ENCODE measurements at places on chromosomes 7 and 10.
A peak's percentile ranks its signal among the peaks of the same experiment; 100 is the strongest.

DNA sequence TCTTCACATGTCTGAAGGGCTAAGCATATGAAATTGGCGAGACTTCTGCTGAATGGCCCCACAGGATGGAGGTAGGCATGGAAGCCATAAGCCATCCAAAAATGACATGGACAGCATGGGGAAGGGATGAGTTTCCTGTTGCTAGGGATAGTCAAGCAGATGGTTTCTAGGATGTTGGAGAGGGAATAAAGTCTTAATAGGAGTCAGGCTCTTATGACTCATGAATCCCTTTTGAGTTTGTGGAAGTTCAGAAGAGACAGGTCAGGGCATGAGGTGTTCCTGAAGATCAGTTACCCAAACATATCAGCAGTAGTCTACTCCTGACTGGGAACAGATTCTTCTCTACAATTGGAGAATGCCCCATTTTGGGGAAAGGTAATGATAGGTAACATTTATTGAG, 243.9 kb downstream of the REEP3 start:
- no peak overlapping the region for H3K4me3 ChIP-seq
- DNase-seq, result no peak
- no peak overlapping the region for H3K27ac ChIP-seq
- no peaks in the 10 kb centered on the region for H3K27me3 ChIP-seq
- H3K4me1 ChIP-seq, result peaks cover 6% of the 10 kb centered on the region

DNA sequence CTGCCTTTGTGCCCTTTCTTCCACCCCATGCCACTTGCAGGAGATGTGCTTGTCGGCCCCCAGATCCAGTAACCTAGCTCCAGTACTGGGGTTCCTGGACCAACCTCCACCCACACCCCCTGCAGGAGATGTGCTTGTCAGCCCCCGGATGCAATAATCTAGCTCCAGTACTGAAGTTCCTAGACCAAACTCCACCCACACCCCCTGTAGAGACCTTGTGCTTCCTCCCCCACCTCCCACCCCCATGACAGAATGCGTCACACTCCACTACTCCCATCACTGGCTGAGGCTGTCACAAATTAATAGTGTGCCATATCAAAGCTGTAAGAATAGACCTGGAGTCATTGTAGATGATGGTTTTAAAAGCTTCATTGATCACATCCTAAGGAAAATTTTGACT, 185.0 kb downstream of the BICC1 start:
- no peaks in the 10 kb centered on the region for H3K4me1 ChIP-seq
- H3K36me3 ChIP-seq, result no peaks in the 10 kb centered on the region
- no peak overlapping the region for H3K4me3 ChIP-seq
- no peaks in the 10 kb centered on the region for H3K27me3 ChIP-seq

GRCh38 chr10:132175408-132175807, 11.3 kb upstream of the DPYSL4 start:
- no peak overlapping the region for H3K27ac ChIP-seq
- DNase-seq, result peak; percentile 15
- peaks cover 18% of the 10 kb centered on the region for H3K27me3 ChIP-seq

DNA sequence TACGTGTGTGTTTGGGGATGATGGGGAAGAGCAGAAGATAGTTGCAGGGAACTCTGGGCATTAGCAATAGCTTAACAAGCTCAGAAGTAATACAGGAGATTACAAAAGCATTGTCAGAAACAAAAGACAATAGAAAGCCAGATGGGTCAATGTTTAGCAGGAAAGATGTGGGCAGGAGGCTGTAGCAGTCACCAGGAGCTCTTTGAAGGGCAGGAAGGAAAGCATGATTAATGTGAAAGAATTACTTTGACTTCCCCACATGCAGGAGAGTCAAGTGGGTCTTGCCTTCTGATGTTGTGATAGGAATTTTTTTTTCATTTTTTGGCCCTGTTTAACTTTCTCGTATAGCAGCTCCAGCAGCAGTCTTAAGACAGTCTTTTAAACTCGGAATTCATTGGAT, 6.0 kb upstream of the SMNDC1 start:
- no peak overlapping the region for H3K4me3 ChIP-seq
- H3K27ac ChIP-seq, result no peak overlapping the region
- H3K27me3 ChIP-seq, result no peaks in the 10 kb centered on the region
- DNase-seq, result no peak
- H3K36me3 ChIP-seq, result no peaks in the 10 kb centered on the region
- peaks cover 3% of the 10 kb centered on the region for H3K4me1 ChIP-seq

DNA sequence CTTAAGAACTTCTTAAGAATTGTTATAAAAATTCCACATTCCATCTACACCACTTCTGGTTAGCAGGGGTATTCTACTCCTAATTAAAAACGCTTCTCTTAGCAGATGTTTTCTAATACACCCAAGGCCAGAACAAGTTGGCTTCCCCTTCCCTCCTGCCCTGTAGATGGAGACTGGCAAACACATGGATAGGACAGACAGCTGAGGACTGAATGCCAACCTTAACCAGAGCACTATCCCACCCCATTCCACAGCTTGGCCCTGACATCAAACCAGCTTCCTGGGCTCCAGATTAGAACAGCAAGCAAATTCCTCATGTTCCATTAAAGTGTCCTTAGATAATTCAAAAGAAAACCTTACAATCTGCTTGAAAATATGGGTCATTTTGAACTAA, 56.6 kb upstream of the IL6 start:
- H3K4me1 ChIP-seq, result no peaks in the 10 kb centered on the region
- no peak overlapping the region for H3K27ac ChIP-seq
- DNase-seq, result no peak
- H3K4me3 ChIP-seq, result no peak overlapping the region

DNA sequence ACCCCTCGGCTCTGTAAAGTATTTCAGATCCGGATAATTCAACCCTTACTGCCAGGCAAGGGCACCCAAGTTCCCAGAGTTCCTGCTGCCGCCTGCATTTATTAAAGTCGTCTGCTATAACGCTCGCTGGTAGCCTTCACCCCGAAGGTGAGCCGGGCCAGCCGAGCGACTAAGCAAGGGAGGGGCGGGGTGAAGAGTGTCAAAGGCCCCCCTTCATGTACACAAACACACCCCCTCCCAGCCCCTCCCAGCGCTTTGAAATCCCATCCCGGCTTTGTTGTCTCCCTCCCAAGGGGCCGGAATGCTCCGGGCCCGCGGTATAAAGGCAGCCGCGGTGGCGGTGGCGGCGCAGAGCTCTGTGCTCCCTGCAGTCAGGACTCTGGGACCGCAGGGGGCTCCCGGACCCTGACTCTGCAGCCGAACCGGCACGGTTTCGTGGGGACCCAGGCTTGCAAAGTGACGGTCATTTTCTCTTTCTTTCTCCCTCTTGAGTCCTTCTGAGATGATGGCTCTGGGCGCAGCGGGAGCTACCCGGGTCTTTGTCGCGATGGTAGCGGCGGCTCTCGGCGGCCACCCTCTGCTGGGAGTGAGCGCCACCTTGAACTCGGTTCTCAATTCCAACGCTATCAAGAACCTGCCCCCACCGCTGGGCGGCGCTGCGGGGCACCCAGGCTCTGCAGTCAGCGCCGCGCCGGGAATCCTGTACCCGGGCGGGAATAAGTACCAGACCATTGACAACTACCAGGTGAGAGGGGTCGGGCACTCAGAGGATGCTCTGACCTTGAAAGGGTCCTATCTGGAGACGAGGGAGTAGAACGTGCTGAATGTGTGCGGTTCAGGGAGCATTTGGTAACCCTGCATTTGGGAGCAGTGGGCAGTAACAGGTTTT, at the start of gene DKK1:
Gene DKK1, plus strand, starts transcription at position 349 of the 889 bp plus-strand sequence. Its CDS starts 154 bp downstream, at position 503.
- H3K27me3 ChIP-seq, result peaks cover 11% of the 10 kb centered on the region
- DNase-seq, result peak; percentile 83
- H3K4me3 ChIP-seq, result peak within 1 kb of the TSS; percentile 94
- peaks cover 6% of the 10 kb centered on the region for H3K4me1 ChIP-seq
- no peaks in the 10 kb centered on the region for H3K36me3 ChIP-seq

DNA sequence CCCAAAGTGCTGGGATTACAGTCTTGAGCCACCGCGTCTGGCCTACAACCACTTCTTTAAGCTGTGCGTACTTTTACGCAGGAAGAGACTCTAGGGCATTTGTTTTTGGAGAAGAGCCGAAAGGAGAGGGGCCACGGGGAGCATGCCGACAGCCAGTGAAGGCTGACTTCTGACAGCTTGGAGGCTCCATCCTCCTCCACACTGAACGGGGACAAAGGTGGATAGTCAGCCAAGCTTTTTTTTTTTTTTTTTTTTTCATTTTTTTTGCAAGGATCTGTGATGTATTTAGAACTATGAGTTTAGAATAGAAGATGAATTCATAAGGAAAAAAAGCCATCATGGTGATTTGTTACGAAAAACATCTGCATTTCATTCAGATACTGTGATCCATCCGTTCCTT, 221.7 kb downstream of the ARHGAP21 start:
- H3K27me3 ChIP-seq, result no peaks in the 10 kb centered on the region
- H3K27ac ChIP-seq, result no peak overlapping the region
- DNase-seq, result no peak
- no peaks in the 10 kb centered on the region for H3K36me3 ChIP-seq
- H3K4me1 ChIP-seq, result no peaks in the 10 kb centered on the region

- DNase-seq, result peak; percentile 78
- H3K4me3 ChIP-seq, result peak overlapping the region; percentile 87
- peak overlapping the region; percentile 100 for H3K27ac ChIP-seq
- H3K4me1 ChIP-seq, result peaks cover 62% of the 10 kb centered on the region
Observed at GRCh38 chr10:122140941-122141623, 130.0 kb upstream of the BTBD16 start.

DNA sequence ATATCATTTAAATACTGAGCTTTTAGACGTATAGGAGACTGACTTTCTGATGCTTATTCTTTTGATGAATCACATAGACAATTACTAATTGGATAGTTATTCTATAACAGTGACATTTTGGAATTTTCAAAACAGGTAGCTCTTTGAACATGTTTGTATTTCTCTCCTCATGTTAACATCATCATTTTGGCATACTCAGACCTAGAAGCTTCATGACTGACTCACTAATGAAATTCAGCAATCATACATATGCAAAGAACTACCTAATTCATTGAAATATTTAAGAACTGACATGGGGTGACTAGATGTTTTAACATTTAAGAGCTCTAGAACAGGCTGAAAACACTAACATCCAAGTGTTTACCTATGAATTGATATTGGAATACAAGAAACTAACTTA, 192.3 kb downstream of the VTI1A start:
- no peaks in the 10 kb centered on the region for H3K4me1 ChIP-seq
- H3K27ac ChIP-seq, result no peak overlapping the region

DNA sequence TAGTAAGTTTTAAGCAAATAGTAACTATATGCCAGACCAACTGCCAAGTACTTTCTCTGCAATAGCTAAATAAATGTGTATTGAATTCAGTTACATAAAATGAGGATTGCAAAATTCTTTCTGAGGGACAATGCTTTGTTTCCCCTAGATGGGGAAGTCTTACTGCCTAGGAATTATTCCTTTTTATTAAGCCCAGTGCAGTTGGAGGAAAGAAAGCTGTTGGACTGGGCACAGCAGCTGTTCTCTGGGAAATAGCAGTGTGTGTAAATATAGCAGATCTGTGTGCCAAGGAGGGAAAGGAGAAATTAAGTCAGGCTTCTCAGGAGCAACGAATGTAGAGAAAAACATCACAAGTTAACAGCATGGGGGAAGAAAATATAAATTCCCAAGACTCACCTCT, 77.1 kb downstream of the SEC23IP start:
- H3K36me3 ChIP-seq, result peaks cover 11% of the 10 kb centered on the region
- no peak overlapping the region for H3K4me3 ChIP-seq
- H3K27me3 ChIP-seq, result no peaks in the 10 kb centered on the region
- no peaks in the 10 kb centered on the region for H3K4me1 ChIP-seq

- no peak overlapping the region for H3K27ac ChIP-seq
- no peak overlapping the region for H3K4me3 ChIP-seq
- DNase-seq, result no peak
- no peaks in the 10 kb centered on the region for H3K4me1 ChIP-seq
- no peaks in the 10 kb centered on the region for H3K27me3 ChIP-seq
Observed at GRCh38 chr7:6306471-6306870, 34.0 kb upstream of the CYTH3 start.
